GM10248 (cell line): ENCODE measurements at places on chromosomes 1 and 21.

DNA sequence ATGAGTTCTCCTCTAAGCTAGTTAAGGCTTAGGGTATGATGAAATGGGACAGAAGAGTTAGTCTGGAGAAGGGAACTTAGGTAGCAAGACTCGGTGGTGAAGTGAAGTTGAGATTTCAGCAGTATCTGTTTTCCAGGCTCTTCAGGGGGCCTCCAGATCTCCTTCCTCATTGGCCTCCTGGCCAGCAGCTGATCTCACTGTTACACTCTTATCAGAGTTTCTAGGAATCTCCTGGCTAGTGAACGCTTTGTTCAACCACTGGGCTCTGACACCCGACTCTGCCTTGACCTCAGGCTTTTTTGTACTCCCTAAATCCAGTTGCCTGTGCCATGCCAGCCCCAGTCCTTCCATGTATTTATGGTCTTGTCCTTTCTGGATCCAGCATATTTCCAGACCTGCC lies 311.0 kb downstream of the ASTN1 start:
- DNase-seq: no peak

- no peak for DNase-seq
Measured at GRCh38 chr1:208425096-208425495, 180.9 kb upstream of the PLXNA2 start.

GRCh38 chr1:66295803-66296202 lies 238.2 kb upstream of the SGIP1 start:
- no peak for DNase-seq

GRCh38 chr1:101175886-101176285 lies 60.9 kb upstream of the S1PR1 start:
- no peak for DNase-seq

DNA sequence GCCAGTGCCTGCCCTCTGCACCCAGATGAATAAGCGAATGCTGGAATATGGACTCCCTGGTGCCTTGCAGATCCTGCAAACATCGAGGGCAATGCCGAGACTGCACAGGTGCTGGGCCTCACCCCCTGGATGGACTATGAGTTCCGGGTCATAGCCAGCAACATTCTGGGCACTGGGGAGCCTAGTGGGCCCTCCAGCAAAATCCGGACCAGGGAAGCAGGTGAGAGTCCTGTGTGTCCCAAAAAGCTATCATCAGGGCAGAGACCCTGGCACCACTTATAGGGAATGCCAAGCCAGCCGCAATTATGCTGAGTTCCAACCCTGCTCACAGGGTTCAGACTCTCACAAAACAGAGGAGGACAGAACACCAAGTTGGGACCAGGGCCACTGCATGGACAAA lies 17.2 kb downstream of the TMEM81 start:
- no peak for DNase-seq

GRCh38 chr1:37676281-37677142 lies 15.8 kb upstream of the CDCA8 start:
- peak; percentile 67 for DNase-seq

GRCh38 chr21:45074818-45075595 lies 627 bp downstream of the ADARB1 start:
- DNase-seq: peak; percentile 43
